ENCODE measurements at places on chromosomes 7 and 10.

DNA sequence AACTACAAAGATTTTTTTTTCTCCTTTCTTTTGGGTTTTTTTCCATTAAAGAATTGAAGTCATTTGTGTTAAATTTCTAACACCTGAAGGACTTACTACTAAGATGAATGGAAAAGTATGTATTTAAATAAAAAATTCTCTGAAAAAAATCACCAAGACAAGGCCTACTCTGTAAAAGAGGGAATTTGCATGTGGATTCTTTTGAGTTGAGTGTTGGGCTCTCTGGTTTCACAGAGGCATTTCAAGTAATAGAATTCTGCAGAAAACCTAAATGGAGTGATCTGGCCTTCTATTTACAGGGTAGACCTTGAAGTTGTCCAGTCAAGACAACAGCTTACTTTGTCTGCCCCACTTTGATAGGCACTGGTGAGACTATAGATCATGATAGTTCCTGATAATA is 4.1 kb downstream of the LRRC17 start:
- DNase-seq = no peak

DNA sequence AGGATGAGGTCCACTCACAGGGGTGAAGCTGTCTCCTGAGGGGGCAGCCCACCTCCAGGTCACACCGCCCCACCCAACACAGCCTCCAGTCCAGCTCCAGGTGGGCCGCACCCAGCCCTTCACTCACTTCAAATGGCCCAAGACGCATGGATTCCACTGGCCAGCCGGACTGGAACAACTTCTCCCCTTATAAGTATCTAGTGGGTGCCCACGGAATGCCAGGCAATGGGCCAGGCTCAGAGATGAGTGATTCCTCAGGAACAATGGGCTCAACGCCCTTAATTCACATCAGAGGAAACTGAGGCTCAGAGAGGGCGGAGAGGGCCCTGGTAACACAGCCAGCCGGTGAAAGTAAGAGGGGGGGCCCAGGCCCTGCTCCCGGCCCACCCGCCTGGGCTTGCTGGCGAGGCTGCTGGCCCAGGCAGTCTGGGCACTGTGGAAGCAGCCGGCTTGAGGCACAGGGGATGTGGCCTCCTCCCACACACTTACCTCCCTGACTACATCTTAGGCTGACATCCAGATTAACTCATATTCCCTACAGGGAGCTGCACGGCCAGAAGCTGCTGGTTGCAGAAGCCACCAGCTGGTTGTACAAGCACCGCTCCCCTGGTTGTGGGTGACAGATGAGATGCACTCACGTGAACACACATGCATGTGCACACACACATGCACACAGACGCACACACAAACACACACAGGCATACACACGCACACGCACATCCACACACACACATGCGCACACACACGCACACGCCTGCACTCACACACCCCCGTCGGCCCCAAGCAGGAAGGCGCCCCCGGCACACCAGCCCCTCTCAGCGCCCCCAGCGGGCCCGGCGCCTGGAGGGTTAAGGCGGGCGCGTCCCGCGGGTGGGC is 1.0 kb upstream of the FAM20C start:
- no peak for DNase-seq

DNA sequence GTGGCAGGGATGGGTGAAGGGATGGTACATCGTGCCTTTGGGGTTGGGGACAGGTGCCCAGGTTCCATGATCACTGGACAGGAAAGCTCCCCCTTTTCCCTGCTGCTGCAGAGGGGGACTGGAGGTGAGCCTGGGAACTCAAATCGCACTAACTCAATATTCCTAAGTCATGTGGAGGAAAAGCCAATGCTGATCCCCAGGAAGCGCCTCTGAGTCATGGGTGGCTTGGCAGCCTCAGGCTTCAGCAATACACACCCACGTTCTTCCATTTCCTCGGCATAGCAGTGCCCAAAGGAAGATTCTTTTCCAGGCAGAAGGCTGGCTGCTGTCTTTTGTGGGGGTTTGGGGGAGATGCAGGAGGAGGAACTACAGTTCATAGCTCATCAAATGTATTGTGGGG is 165.8 kb downstream of the CCDC3 start:
- DNase-seq = no peak

- DNase-seq = no peak
Observed at GRCh38 chr10:124707551-124707950, 36.6 kb downstream of the FAM53B start.

GRCh38 chr7:21128062-21128817 is 299.6 kb upstream of the SP4 start:
- DNase-seq = no peak

GRCh38 chr10:99906470-99906869 is 103.3 kb downstream of the DNMBP start:
- DNase-seq = no peak

- no peak for DNase-seq
Observed at GRCh38 chr7:73903321-73904218, 42.6 kb downstream of the TMEM270 start.

GRCh38 chr10:56881218-56881617 is 520.2 kb upstream of the ZWINT start:
- no peak for DNase-seq

DNA sequence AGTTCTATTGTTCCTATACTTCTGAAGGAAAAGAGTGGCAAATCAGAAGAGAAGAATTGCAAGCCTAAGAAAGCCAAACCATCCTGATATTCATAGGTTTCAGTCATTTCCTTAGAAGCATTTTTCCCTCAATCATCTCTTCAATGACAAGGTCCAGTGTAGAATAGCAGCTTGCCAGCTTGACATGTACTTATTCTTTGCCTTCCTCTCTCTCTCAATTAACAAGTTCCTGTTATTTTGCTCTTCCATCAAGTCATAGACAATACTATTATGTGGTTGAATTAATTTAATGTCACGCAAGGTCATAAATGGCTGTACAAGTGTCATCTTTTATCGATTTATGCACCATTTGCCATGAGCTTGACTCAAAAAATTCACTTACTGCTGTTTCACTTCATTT is 216.3 kb upstream of the MBL2 start:
- no peak for DNase-seq

- DNase-seq = no peak
Observed at GRCh38 chr10:133237588-133238465, at the start of gene VENTX. TSS of gene VENTX (plus strand) at chr10:133237855. CDS start at chr10:133237915, 60 bp downstream.

DNA sequence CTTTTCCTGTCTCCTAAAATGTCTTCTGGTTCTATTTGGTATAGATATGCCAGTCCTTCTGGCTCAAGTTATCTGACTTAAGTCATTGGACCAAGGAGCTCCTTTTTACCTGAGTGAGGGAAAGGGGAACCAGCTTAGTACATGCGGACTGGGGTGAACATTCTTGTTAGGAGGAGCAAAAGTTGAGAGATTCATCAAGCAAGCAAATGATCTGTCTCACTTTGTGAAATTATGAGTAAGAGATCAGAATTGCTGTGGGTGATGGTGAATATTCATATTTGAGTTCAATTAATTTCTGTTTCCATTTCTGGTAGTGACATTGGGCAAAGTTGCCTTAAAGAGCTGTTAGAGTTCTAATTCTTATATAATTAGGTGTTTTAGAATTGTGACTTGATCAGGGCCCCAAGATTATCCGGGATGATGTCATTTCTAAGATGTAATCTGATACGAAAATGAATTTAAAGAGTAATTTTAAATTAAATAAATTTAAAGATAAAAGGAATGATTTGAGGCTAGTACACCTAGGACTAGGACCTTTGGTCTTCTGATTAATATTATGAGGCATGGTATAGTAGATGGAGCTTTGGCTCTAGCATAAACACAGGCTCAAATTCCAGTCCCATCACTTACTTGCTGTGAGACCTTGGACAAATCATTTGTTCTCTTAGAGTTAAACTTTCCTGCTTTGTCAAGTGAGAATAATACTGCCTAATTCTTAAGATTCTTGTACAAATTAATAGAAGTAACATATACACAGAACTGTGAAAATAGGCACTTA is 60.4 kb upstream of the STRIP2 start:
- DNase-seq = peak; percentile 34

DNA sequence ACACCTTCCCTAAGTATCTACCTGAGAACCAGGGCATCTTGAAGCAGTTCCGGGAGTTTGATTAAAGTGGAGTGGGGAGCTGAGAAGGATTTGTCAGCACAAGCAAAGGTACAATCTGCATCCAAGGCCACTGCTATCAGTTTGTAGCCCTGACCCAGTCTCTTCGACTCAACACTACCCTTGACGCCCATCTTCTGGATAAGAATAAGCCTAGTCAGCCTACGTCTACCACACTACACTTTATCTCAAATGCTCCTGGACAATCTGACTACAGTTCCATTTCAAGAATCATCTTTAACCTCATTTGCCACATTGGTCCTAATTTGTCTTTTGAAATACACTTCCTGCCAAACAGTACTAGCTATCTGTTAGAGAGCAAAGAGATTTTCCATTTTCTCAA is 134.1 kb upstream of the C1GALT1 start:
- DNase-seq = no peak

GRCh38 chr7:8117195-8117594 is 144.8 kb downstream of the ICA1 start:
- no peak for DNase-seq

DNA sequence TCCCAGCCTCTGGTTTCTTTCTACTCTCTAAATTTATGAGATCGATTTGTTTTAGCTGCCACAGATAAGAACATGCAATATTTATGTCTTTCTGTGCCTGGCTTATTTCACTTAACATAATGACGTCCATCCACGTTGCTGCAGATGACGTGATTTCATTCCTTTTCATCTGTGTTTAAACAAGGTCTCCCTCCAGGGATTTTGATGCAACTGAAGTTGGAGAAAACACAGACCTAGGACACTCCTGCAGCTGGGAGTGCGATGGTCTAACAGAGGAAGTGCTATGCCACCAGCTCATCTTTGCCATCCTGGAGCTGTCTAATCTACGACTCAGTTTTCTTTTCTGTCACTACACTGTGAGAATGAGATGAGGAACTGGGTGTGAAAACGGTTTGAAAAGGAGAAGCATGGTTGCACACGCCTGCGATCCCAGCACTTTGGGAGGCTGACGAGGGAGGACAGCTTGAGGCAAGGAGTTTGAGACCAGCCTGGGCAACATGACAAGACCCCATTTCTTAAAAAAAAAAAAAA is 1.5 kb upstream of the KCTD7 start:
- DNase-seq = no peak
